Lower leg skin (tissue), 4 donors: ENCODE measurements at places on chromosomes 2 and 18.

DNA sequence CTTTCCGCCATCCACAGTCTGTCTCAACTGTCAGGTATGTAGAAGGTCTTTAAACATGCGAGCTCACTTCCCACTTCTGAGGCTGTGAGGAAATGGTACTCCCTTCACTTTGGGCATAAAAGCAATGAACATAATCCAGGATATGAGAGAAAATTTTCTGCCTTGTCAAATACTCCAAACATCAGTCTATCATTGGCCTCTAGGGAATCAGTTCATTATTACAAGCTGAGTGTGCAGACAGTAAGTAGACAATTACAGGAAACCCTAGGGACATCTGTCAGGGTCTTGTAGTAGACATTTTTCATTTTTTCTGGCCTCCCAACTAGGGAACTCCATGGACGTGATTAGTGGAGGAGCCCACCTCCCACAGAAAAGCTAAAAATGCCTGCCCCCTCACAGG, 13.6 kb upstream of the APCDD1 start:
- DNase-seq = no peak

DNA sequence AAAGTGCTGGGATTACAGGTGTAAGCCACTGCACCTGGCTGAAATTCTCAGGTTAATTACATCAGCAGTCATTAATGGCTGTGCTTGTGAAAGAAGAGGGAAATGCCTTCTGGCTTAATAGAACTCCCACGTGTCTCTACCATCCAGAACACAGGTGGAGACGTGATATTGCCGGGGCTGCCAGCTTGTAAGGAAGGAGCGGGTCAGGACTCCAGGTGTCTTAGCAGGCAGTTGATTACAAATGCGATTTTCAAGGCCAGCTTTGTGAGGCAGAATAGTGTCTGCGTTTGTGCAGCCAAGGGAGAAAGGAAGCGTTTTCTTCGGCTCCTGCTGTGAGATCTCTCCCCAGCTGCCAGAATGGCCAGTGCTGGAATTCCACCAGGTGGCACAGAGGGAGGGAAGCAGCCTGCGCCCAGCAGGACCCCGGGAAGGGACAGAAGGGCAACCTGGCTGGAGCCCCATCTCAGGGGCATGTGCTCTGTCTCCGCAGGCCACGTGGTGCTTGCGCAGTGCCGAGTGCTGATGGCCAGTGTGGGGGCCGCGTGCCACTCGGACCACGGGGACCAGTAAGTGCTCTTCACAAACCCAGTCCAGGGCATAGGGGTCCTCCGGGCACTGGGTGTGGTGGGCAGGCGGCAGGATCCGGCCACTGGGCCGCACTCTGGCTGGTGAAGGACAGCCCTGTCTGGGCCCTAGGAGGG, 3.7 kb upstream of the ESPNL start:
- no peak for DNase-seq

GRCh38 chr2:77101796-77102452, 420.3 kb downstream of the LRRTM4 start:
- no peak for DNase-seq

DNA sequence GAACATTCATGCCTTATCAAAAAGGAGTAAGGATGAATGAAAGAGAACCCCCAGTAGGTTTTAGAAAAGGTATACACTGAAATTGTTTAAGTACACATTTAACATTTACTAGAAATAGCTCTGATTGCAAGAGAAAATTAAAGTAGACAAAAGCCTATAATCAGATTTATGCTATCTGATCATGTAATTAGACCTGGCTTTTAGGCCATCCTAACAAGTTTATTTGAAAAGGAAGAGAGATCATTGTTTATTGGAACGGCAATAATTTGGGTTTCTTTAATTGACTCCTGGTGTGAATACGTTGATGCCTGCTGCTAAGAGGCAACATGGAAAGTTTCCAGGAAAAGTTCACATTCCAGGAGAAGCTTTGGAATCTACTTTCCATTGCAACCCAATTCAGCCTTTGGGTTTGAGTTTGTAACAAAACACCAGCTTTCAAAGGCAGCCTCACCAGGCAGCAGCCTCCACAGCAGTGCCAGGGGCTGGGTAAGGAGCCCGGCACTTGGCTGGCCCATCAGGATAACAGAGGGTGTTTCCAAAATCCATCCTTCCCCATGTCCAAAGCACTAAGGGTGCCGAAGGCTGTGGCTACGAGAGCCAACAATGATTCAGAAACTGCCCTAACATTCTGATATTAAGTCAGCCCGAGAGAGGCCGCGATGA, 18.0 kb downstream of the FZD7 start:
- no peak for DNase-seq

GRCh38 chr2:76193089-76193488, 482.4 kb upstream of the GCFC2 start:
- no peak for DNase-seq

DNA sequence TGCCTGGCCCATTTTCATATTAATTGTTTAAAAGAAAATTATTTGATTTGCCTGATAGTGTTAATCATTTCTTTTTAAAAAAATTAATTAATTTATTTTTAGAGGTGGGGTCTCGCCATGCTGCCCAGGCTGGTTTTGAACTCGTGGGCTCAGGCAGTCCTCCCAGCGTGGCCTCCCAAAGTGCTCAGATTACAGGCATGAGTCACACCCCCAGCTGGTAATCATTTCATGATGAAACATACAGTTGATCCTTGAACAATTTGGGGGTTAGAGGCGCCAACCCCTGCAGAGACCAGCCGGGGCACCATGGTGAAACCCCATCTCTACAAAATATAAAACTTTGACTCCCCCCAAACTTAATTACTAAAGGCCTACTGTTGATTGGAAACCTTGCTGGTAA, 7.9 kb downstream of the GPN1 start:
- DNase-seq = no peak

- DNase-seq = peak; percentile 37
These were observed 32.2 kb upstream of the MAP3K20 start for GRCh38 chr2:173043476-173043875.

DNA sequence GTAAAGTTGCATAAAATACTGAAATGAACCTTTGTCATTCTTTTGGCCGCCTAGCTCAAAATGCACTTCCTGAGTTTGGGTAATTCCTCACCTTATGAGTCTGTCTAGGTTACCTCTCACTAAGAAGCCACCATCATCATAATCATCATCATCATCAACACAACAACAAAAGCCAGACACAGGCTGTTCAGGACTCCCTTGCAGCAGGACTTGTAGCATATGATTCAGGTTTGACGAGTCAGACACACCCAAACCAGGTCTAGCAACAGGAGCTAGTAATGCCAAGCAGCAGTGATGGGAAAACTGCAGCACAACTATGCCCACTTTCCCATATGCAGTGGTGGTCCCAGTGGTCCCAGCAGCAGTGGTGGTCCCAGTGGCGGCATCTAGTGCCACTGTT, 2.8 kb upstream of the SGO2 start:
- DNase-seq = no peak
